ENCODE measurements at places on chromosomes 6 and 20. TPM values are rescaled to one million over a fixed set of nuclear protein-coding genes. Genes with fewer than 3 reads are reported as not detected.

ASF1A gene
- 55.7 TPM for total RNA-seq

NMBR gene
- total RNA-seq = not detected

COL9A1 gene
- total RNA-seq = not detected

WDR27 gene
- total RNA-seq = 25.2 TPM

SPEF1 gene
- not detected for total RNA-seq

WFDC10B gene
- total RNA-seq = not detected

ANKRD66 gene
- not detected for total RNA-seq

RIPPLY2 gene
- not detected for total RNA-seq

BPIFB2 gene
- not detected for total RNA-seq

TRIM10 gene
- not detected for total RNA-seq

LGSN gene
- total RNA-seq = 0.18 TPM

TGM3 gene
- total RNA-seq = not detected

MOG gene
- not detected for total RNA-seq

SYCP2 gene
- 7.9 TPM for total RNA-seq

EGFL8 gene
- total RNA-seq = 5.1 TPM

RIMS1 gene
- total RNA-seq = not detected

ETV7 gene
- total RNA-seq = 21.9 TPM

TINAG gene
- total RNA-seq = not detected

TMEM74B gene
- total RNA-seq = 0.83 TPM

SIRPA gene
- not detected for total RNA-seq

SIGLEC1 gene
- total RNA-seq = not detected

BTN1A1 gene
- not detected for total RNA-seq

REV3L gene
- 19.8 TPM for total RNA-seq
